ENCODE measurements at places on chromosomes 11 and 22.

- no peak for DNase-seq
These were observed 9.5 kb downstream of the JAML start for GRCh38 chr11:118215262-118215661.

- no peak for DNase-seq
These were observed 564.4 kb upstream of the LUZP2 start for GRCh38 chr11:23932485-23932898.

DNA sequence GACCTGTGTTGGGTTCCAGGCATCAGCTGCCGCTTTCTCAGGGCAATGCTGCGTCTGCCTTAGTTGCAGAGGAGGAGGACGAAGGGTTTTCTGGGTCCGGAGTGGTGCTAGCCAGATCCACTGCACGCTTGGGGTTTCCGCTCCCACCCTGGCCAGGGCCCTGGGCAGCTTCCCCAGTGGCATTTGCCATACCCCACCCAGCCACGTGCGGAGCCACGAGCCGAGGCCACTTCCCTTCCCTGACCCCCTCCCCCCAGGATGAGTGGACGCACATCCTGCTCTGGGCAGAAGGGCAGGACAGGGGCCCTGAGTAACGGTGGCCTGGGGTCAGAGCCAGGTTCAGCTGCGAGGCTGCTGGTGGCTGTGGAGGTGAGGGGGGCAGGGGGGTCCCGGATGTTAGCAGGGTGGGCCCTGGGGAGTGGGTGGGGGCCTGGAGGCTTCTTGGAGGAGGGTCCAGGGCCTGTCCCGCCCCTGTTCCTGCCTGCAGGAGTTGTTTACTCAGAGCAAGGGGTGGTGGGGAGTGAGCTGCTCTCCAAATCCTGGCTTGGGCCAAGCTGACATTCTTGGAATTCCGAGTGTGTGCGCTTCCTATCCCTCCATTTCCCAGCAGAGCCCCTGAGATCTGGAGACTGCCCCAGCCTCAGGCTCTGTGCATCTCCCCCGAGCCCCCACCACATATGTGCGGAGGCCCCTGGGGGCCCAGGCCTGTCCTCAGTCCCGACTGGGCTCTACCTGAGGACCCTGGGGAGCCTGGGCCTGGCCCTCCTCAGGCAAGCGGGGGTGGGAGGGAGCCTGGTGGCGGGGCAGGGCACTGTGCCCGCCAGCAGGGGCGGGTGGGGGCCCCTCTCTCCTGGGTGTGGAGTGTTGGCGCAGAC is 1.4 kb downstream of the TSPAN4 start:
- DNase-seq: no peak

DNA sequence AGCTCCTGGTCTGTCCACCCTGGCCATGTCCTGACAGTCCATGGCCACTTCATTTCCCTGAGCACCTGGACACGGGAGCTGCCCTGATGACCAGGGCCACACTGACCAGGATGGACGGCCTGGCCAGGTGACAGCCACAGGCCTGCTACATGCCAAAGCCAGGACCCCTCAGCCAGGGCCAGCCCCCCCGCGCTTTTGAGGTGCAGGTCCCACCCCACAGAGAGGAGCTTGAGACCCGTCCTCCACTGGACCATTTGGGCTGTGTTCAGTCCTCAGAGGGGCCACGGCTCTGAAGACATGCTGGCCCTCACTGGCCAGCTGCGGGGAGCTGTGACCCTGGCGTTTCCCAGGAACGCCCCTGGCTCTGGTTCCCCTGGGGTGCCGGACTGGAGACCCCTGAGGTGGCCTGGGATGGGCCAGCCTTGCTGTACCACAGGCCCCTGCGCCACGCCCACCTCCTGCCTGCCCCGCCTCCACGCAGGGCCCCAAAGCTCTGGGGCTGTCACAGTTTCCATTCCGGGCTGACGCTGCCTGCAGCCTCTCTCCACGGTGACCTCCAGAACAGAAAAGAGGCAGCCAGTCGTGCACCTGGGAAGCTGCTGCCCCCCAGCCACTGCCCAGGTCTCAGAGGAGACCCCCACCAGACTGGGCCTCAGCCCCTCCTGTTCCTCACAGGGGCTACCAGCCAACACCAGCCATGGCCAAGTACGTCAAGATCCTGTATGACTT is 18.2 kb downstream of the EPS8L2 start:
- DNase-seq: no peak

DNA sequence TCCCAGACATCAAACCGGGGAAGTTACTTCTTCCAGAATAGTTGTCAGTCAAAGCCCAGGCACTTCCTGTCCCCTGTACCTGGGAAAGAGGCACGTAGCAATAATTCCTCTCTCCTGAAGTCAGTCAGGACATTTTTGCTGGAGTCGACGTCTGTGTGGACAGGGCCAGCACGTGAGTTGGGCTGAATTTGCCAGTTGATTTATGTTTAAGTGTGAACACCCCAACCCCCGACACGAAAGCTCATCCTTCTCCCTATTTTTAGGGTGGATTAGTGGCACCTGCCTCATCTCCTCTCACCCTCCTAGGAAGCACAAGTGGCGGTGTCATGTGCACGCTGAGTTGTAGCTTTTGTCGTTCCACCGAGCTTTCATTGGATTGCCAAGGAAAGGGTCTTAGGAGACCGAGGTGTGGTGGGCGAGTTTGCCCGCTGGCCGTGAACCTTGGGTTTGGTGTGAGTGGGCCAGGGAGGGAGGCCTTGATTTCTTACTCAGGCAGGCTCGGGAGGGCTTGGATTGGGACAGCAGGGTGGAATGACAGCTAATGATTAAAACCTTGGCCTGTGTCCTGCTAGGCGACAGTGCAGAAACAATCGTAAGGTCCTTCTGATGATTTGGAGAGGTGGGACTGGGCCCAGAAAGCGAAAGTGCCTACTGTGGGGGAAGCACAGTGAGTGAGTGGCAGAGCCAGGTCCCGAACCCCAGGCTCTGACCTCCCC is 87.0 kb upstream of the CRYBB3 start:
- DNase-seq: no peak

GRCh38 chr11:62444835-62445234 is 26.0 kb downstream of the SCGB1A1 start:
- no peak for DNase-seq

DNA sequence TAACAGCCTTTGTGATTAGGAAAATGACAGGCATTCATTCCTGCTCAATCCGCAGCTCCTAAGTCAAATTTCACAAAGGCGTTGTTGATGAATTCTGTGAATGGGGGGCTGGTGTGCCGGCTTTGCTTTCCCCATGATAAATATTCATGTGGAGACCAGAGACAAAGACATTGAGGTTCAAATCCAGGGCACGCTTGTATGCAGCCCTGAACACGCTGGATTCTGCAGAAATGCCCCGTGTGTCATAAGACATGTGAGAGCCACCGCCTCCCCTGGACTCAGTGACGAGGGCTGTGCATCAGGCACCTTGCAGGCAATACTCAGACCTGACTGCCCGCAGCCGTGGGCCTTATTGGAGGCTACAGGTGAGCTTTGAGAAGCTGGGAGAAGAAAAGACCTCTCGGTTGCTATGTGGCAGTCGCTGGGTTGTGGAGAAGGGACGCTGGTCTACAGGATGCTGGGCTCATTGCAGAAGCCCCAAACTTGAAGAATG is 906.2 kb downstream of the BRD1 start:
- DNase-seq: no peak

GRCh38 chr11:73372375-73372993 is 3.7 kb upstream of the RELT start:
- DNase-seq: no peak

DNA sequence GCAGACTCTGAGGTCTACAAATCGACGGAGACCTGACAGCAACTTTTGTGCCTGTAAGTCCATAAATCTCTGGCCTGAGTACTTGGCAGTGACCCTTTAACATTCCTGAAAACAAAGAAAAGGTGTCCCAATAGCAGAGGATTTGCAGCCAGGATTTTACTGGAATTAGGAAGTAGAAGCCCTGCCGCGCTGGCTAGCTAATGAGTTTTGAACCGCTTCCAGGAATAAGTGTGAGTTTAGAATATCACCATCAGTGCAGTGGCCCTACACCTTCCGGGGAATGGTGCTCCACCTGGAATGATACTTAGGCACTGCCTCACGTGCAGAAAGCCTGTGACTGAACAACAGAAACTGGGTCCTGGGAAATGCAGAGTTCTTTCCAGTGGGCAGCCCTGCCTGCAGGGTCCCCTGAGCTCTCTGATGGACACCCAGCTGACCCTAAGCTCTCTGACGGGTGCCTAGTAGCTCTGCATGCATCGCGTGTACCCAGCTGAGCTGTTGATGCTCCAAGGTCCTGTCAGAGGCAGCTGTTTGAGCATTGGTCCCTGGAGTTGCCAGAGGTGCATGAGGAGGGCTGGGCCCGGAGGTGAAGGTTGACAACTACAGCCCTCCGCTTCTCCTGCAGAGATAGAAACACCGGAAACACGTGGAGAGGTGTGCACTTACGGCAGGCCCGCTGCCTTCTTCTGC is 380.9 kb downstream of the TBC1D22A start:
- DNase-seq: no peak

GRCh38 chr11:19073454-19074415 is 13.2 kb upstream of the MRGPRX2 start:
- DNase-seq: no peak

DNA sequence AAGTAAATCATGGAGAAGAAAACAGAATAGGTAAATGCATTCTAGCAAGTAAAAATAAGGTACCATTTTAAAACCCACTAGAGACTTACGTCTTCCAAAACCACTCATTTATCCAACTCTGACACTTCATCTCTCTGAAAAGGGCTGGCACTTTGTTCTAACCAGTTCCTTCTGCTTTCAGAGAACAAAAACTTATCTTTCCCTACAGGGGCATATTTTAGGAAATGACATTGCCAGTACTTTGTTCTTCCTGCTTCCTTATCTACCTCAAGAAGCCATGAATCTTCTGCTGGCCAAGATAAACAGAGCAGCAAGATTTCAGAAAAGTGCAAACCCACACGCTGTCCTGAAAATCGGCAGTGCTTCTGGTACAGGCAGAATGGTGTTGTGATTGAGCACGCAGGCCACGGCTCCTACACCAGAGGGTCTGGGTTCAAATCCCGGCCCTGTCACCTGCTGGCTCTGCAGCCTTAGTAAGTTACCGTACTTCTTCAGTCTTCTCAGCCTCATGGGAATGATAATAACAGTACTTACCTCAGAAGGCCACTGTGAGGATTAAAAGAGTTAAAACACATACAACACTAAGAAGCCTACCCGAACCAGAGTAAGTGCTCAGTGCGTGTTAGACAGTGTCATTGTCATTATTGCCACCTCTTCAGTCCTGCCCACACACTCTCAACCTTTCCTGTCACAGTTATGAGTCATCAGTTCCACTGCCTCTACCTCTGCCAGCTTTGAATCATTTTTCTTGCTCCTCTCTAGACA is 11.0 kb downstream of the MPZL3 start:
- DNase-seq: peak; percentile 73

Data from activated CD4-positive, alpha-beta T cell treated with anti-CD3 and anti-CD28 coated beads for 4 hours (primary cell).